ENCODE measurements at places on chromosomes 7 and 10. TPM values are rescaled to one million over a fixed set of nuclear protein-coding genes. Genes with fewer than 3 reads are reported as not detected.

Gene LAMB1
- 33.7 TPM for total RNA-seq

Gene POLR2J2
- 3.9 TPM for total RNA-seq

Gene MTPN
- total RNA-seq, result 88.3 TPM

Gene AMPH
- 0.19 TPM for total RNA-seq

Gene GBX1
- not detected for total RNA-seq

Gene KLLN
- 0.42 TPM for total RNA-seq

GRCh38 chr10:126204320-126204719 lies 184.0 kb downstream of the ADAM12 start:
- no peak overlapping the region for H3K4me3 ChIP-seq
- no peaks in the 10 kb centered on the region for H3K36me3 ChIP-seq
- no peak overlapping the region for H3K27ac ChIP-seq
- peaks cover 2% of the 10 kb centered on the region for H3K4me1 ChIP-seq
- H3K27me3 ChIP-seq, result no peaks in the 10 kb centered on the region

- H3K36me3 ChIP-seq, result no peaks in the 10 kb centered on the region
- H3K4me3 ChIP-seq, result no peak overlapping the region
- no peak overlapping the region for H3K27ac ChIP-seq
- H3K27me3 ChIP-seq, result no peaks in the 10 kb centered on the region
Measured at GRCh38 chr7:18958627-18959026, 158.8 kb downstream of the TWIST1 start.

GRCh38 chr10:88742448-88742847 lies 17.4 kb upstream of the LIPN start:
- DNase-seq, result no peak
- no peak overlapping the region for H3K27ac ChIP-seq
- no peaks in the 10 kb centered on the region for H3K4me1 ChIP-seq
- H3K4me3 ChIP-seq, result no peak overlapping the region
- no peaks in the 10 kb centered on the region for H3K36me3 ChIP-seq
- no peaks in the 10 kb centered on the region for H3K27me3 ChIP-seq

DNA sequence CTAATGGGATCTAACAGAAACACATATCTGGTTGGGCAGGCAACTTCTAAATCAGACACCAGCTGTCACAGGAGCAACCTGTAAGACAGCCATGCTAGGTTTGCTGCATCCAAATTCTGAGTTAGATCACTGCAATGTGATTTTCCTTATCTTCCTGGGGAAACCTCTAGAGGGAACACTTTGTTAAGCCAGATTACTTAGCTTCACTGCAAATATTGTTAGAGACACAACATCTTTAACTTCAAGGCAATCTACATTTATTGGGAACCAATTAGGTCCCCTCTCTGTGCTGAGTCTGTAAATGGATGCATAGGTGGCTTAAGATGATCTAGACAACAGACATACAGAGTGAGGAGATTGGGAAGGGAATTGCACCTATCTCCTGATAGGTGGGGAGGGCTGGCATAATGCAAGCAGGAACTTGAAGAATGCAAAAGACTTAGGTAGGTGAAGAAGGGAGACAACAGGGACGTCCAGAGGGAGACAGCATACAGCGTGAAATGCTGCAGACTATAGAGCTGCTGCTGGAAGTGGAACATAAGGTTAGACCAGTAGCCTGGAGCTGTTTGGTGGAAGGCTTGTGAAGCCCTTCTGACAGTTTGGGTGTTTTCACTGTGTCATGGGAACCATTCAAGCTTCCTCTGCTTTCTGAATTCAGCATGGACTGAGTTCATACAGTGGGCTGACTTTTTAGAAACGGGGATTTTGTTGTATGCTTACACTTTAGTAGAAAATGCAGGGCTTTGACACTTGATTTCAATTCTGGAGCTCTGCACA lies 109.8 kb upstream of the ELMO1 start:
- no peak for DNase-seq
- H3K27me3 ChIP-seq, result no peaks in the 10 kb centered on the region
- no peaks in the 10 kb centered on the region for H3K4me1 ChIP-seq
- H3K36me3 ChIP-seq, result no peaks in the 10 kb centered on the region
- no peak overlapping the region for H3K4me3 ChIP-seq

- H3K36me3 ChIP-seq, result no peaks in the 10 kb centered on the region
- no peak overlapping the region for H3K4me3 ChIP-seq
- no peaks in the 10 kb centered on the region for H3K4me1 ChIP-seq
Measured at GRCh38 chr10:124138195-124138882, 44.9 kb upstream of the CHST15 start.

- H3K36me3 ChIP-seq, result no peaks in the 10 kb centered on the region
- no peaks in the 10 kb centered on the region for H3K27me3 ChIP-seq
- H3K27ac ChIP-seq, result no peak overlapping the region
- H3K4me1 ChIP-seq, result no peaks in the 10 kb centered on the region
- DNase-seq, result no peak
Measured at GRCh38 chr7:87712571-87712970, 84.4 kb downstream of the RUNDC3B start.

GRCh38 chr10:10658172-10658785 lies 359.4 kb upstream of the CELF2 start:
- H3K27ac ChIP-seq, result no peak overlapping the region
- no peaks in the 10 kb centered on the region for H3K27me3 ChIP-seq
- H3K4me1 ChIP-seq, result no peaks in the 10 kb centered on the region
- no peak overlapping the region for H3K4me3 ChIP-seq
- no peaks in the 10 kb centered on the region for H3K36me3 ChIP-seq
- DNase-seq, result no peak

- no peaks in the 10 kb centered on the region for H3K4me1 ChIP-seq
- no peaks in the 10 kb centered on the region for H3K36me3 ChIP-seq
- no peaks in the 10 kb centered on the region for H3K27me3 ChIP-seq
- DNase-seq, result no peak
Measured at GRCh38 chr7:75915416-75916156, 631 bp downstream of the POR start.

DNA sequence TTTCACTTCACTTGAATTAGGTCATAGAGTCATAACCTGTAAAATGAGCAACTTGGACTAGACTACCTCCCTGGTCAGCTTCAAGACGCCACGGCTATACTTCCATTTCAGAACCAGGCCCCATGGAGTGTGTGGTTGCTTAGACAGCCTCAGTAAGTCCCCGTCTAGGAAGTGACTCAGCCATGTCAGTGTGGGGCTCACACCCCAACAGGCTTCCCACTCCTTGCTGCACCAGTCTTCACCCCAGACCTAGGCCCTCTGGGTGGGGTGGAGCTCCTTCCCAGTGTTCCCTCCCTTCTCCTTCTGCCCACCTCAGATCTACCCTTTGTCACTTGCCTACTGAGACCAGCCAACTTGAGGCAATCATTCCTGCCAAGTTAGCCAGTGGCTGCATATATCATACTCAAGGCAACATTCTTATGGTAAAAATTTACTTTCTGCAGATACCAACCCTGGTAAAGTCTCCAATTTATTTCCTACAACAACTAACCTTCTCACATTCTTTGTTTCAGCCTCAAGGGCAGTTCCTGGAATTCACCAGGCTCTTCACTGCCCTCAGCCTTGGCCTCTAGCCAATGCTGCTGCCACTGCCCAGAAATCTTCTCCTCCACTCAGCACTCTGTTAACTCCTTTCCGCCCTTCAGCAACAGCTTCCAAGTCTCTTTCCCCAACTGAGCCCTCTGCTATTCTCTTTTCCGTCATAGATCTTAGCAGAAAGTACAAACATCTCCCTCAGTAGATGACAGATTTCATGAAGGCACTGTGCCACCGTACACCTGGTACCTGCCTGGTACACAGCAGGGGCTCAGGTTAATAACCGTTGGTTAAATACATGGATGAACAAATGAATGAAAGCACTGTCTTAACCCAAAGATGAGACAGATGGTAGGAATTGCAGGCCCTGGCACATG lies 31.3 kb upstream of the ZNRF2 start:
- DNase-seq, result no peak
- H3K4me3 ChIP-seq, result no peak overlapping the region
- H3K27me3 ChIP-seq, result no peaks in the 10 kb centered on the region
- no peaks in the 10 kb centered on the region for H3K36me3 ChIP-seq
- H3K27ac ChIP-seq, result peak overlapping the region; percentile 54

- H3K36me3 ChIP-seq, result no peaks in the 10 kb centered on the region
- no peak overlapping the region for H3K4me3 ChIP-seq
- H3K27me3 ChIP-seq, result peaks cover 20% of the 10 kb centered on the region
- no peak overlapping the region for H3K27ac ChIP-seq
- DNase-seq, result no peak
Measured at GRCh38 chr7:28413011-28413410, 693 bp downstream of the CREB5 start.

- H3K36me3 ChIP-seq, result no peaks in the 10 kb centered on the region
- DNase-seq, result no peak
- H3K27me3 ChIP-seq, result no peaks in the 10 kb centered on the region
- H3K4me3 ChIP-seq, result no peak overlapping the region
- H3K4me1 ChIP-seq, result no peaks in the 10 kb centered on the region
- no peak overlapping the region for H3K27ac ChIP-seq
Measured at GRCh38 chr10:131743190-131744151, 157.3 kb upstream of the PPP2R2D start.

GRCh38 chr10:6203331-6204062 lies 765 bp downstream of the PFKFB3 start:
- H3K27me3 ChIP-seq, result no peaks in the 10 kb centered on the region
- peak; percentile 42 for DNase-seq
- H3K4me3 ChIP-seq, result peak overlapping the region; percentile 80
- H3K4me1 ChIP-seq, result peaks cover 23% of the 10 kb centered on the region

DNA sequence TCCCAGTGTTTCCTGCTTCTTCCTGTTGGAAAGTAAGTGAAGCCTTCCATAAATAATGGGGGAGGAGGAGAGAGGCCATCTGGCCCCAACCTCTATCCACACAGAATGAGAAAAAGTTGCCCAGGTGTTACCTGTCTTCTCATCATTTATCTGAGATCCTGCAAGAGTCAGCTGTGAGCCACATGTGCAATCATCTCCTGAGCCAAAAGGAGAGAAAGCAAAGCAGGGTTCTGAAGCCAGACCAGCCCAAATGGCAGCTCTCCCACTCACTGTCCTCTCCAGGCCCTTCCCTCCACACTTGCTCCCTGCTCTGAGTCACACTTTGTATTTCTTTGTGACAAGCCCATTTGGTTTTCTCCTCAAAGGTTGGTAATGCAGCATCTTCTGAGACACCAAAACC lies 65.9 kb downstream of the FAM204A start:
- peaks cover 7% of the 10 kb centered on the region for H3K27me3 ChIP-seq
- no peak overlapping the region for H3K4me3 ChIP-seq
- H3K27ac ChIP-seq, result no peak overlapping the region
- no peaks in the 10 kb centered on the region for H3K36me3 ChIP-seq
- no peaks in the 10 kb centered on the region for H3K4me1 ChIP-seq

GRCh38 chr7:47565640-47566250 lies 16.2 kb downstream of the TNS3 start:
- H3K4me1 ChIP-seq, result peaks cover 30% of the 10 kb centered on the region
- H3K4me3 ChIP-seq, result no peak overlapping the region
- DNase-seq, result no peak
- no peaks in the 10 kb centered on the region for H3K27me3 ChIP-seq
- no peaks in the 10 kb centered on the region for H3K36me3 ChIP-seq
- H3K27ac ChIP-seq, result no peak overlapping the region

- H3K27ac ChIP-seq, result no peak overlapping the region
- no peaks in the 10 kb centered on the region for H3K4me1 ChIP-seq
- no peaks in the 10 kb centered on the region for H3K36me3 ChIP-seq
Measured at GRCh38 chr7:80324032-80324431, 187.8 kb downstream of the GNAT3 start.

GRCh38 chr7:87171282-87171934 lies 19.2 kb downstream of the DMTF1 start:
- DNase-seq, result no peak
- H3K27ac ChIP-seq, result no peak overlapping the region
- no peaks in the 10 kb centered on the region for H3K4me1 ChIP-seq
- no peaks in the 10 kb centered on the region for H3K27me3 ChIP-seq
- H3K36me3 ChIP-seq, result peaks cover 11% of the 10 kb centered on the region
- H3K4me3 ChIP-seq, result no peak overlapping the region

DNA sequence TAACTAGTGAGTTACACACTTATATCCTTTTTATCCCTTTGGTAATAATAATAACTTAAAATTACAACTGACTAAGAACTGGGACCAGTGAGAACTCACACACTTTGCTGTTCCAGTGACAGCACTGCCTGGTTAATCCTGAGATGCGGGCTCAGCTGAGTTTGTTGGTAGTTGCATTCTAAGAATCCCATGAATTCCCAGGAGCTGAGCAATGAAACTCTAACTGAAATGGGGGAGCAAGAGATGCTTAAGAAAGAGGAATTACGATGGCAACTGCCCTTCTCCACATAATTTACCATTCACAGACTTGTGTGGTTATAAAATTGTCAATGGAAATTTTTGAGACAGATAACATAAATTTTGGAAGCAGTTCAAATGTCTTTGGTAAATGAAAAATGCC lies 659.4 kb downstream of the MAGI2 start:
- no peak for DNase-seq
- no peaks in the 10 kb centered on the region for H3K27me3 ChIP-seq
- H3K4me1 ChIP-seq, result no peaks in the 10 kb centered on the region
- H3K4me3 ChIP-seq, result no peak overlapping the region
- no peaks in the 10 kb centered on the region for H3K36me3 ChIP-seq
- no peak overlapping the region for H3K27ac ChIP-seq

- H3K4me1 ChIP-seq, result no peaks in the 10 kb centered on the region
- no peaks in the 10 kb centered on the region for H3K27me3 ChIP-seq
- H3K4me3 ChIP-seq, result no peak overlapping the region
- no peaks in the 10 kb centered on the region for H3K36me3 ChIP-seq
Measured at GRCh38 chr7:24827589-24827988, 70.3 kb upstream of the GSDME start.

GRCh38 chr10:33819206-33819605 lies 484.7 kb upstream of the NRP1 start:
- no peak for DNase-seq
- no peaks in the 10 kb centered on the region for H3K4me1 ChIP-seq
- no peak overlapping the region for H3K27ac ChIP-seq
- no peak overlapping the region for H3K4me3 ChIP-seq
- H3K36me3 ChIP-seq, result no peaks in the 10 kb centered on the region

DNA sequence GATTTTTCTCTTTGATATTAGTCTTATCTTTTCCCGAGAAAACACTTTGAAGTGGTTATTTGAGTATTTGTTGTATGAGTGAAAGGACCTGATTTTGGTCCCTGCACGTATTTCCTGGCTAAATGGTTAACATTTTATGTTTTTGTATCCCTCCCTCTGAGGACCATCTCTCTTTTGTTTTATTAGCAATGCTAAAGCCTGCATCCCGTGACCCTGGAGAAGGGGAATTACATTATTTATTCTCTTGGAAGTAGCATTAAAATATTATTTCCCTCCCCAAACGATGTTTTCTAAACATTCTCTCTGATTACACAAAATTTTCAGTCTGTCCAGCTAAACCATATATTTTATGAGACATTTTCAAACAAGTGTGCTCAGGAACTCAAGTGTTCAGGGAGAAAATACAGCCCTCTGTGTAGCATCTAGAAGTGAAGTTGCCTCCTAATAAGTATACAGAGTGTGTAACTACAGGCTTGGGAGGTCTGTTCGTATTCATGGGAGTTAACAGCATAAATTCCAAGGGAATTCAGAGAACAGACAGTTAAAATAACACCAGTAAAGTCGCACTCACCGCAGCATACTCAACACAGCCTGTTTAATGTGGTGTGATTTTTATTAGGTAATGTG lies 163.8 kb upstream of the NPVF start:
- DNase-seq, result no peak
- H3K36me3 ChIP-seq, result no peaks in the 10 kb centered on the region
- H3K27ac ChIP-seq, result no peak overlapping the region
